ENCODE measurements at places on chromosomes 6 and 20.

GRCh38 chr6:155319902-155320301 lies 5.6 kb upstream of the TFB1M start:
- DNase-seq, result peak; percentile 39

- DNase-seq, result no peak
These were observed 61.1 kb upstream of the SNX9 start for GRCh38 chr6:157761926-157762325.

DNA sequence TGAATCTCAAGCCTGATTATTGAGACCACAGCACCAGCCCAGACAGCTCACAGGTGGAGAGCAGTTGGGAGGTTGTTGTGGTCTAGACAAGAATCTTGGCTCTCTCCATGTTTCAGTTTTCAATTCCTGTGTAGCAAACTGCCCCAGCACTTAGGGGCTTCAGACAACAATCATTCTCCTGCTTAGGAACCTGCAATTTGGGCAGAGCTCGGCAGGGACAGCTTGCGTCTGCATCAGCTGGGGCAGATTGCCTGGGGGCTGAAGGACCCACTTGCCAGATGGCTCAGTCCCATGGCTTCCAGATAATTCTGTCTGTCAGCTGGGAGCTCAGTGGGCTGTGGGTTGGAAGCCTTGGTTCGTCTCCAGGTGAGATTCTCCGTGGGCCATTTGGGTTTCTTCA lies 6.9 kb downstream of the TGM6 start:
- no peak for DNase-seq

- DNase-seq, result peak; percentile 60
These were observed 10.1 kb downstream of the IL17F start for GRCh38 chr6:52233975-52234823.

DNA sequence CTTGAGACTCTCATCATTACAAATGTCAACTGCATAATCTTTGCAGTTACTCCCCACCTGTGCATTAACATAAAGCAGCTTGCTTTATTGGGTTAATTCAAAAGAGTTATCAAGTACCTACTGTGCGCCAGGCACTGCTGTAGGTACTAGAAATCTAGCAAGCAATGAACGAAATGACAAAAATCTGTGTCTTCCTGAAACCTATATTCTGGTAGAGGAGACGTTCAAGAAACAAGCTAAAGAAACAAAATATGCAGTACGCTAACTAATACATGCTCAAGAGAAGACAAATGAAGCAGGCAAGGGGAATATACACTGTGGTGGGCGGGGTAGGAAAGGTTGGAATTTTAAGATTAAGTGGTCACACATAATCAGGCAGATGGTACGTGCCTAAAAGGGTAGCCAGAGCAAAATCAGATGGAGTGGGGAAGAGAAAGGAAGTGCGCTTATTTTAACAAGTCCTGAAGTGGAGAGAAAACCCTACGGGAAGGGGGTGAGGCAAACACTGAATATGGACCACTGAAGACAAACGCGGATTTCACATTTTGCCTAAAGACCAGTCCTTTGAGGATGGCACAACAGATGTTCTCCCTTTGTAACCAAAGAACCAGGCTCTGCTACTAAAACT lies 1.2 kb downstream of the ELOVL2 start:
- DNase-seq, result no peak

GRCh38 chr6:10237298-10238038 lies 177.4 kb downstream of the TFAP2A start:
- DNase-seq, result no peak

- DNase-seq, result no peak
These were observed 858 bp upstream of the PTPRK start for GRCh38 chr6:128521282-128521632.

- DNase-seq, result peak; percentile 67
These were observed 18.9 kb upstream of the DSN1 start for GRCh38 chr20:36792422-36792821.

DNA sequence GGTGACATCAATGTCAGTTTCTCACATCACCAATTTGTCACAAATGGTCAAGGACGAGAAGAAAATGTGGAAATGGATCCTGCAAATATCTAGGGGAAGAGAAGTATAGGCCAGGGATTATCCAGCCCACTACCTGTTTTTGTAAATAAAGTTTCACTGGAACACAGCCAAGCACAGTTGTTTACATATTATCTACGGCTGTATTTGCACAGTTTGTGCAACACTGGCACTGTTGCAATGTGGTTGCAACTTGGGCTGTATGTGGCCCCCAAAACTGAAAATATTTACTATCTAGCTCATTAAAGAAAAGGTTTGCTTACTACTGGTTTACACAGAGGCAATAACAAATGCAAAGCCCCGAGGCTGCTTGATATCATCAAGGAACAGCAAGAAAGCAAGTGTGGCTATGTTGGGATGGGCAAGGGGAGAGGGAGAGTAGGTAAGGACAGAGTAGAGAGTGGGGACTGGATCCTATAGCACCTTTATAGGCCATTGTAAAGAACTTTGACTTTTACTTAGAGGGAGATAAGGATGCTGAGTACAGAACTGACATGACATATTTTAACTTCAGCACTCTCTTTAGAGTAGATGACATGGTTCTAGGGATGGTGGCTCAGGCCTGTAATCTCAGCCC lies 11.8 kb upstream of the STXBP5 start:
- no peak for DNase-seq

GRCh38 chr6:133641104-133641503 lies 247.8 kb upstream of the TCF21 start:
- DNase-seq, result no peak

- no peak for DNase-seq
These were observed 217.0 kb downstream of the ADGRG6 start for GRCh38 chr6:142518761-142519160.

- DNase-seq, result no peak
These were observed 100.0 kb upstream of the BEND3 start for GRCh38 chr6:107215334-107215733.

- peak; percentile 27 for DNase-seq
These were observed 68.6 kb downstream of the BCKDHB start for GRCh38 chr6:80174900-80175572.

DNA sequence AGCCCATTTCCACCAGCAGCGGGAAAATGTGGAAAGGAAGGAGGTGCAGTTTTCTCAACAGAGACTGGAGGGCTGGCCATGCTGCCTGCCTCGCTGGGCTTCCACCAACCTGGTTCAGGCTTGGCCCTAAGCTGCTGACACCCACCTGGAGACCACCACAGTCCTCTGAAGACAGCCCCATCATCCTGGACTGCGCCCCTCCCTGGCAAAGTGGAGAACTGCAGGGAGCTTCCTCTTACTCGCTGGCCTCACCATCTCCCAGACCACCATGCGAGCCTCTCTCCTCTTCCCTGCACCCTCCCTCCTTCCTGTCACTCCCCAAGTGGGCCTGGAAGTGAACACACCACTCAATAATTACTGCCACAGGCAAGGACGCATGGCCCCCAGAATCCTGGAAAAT lies 71.5 kb downstream of the PSMG4 start:
- DNase-seq, result no peak
